ENCODE measurements at places on chromosomes 4 and X.

GRCh38 chrX:30931920-30932319 is 42.9 kb upstream of the TAB3 start:
- no peak for DNase-seq

DNA sequence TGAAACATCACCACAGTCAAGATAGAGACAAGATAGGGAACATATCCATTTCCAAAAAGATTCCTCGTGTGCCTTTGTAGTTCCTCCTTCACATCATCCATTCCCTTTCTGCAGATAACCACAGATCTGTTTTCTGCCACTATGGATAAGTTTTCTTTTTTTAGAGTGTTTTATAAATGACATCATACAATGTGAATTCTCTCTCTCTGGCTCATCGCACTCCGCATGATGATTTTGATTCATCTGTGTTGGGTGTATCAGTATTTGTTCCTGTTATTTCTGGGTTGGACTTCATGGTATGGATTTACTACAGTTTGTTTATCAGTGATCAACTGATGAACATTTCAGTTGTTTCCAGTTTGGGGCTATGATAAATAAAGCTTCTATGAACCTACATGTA is 23.2 kb upstream of the ANXA3 start:
- DNase-seq, result no peak

DNA sequence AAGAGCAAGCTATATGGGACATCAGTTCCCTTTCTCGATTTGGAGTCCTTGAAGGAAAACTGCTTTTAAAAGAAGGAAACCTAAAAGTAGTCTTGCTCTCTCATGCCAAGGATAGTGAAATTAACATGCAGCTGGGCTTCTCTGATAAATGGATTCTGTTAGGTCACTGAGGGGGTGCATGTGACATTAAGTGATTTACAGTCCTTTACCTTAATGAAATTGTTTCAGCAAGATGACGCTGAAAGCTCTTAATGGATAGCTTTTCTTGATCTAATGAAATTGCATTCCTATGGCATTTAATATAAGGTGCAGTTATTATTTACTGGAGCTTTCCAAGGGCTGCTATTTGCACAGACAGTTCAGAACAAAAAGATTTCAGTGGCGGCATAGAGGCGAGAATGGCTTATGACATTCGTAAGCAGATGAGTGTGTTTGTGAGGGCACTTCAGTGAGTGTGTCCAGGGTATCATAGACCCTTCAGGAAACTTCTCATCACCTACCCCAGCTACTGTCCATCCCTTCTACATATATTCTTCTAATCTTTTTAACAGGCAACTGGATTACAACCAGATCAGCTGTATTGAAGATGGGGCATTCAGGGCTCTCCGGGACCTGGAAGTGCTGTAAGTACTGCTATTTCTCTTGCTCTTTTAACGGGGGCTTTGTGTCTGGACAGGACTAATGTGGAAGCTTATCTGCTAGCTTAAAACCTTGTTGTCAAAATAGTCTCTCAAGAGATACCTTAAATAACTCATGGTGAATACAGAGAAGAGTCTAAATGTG is 219.9 kb upstream of the PACRGL start:
- no peak for DNase-seq

- no peak for DNase-seq
These were observed 130.1 kb upstream of the TECRL start for GRCh38 chr4:64539234-64539849.

- DNase-seq, result no peak
These were observed 26.1 kb upstream of the SORCS2 start for GRCh38 chr4:7166237-7166636.

DNA sequence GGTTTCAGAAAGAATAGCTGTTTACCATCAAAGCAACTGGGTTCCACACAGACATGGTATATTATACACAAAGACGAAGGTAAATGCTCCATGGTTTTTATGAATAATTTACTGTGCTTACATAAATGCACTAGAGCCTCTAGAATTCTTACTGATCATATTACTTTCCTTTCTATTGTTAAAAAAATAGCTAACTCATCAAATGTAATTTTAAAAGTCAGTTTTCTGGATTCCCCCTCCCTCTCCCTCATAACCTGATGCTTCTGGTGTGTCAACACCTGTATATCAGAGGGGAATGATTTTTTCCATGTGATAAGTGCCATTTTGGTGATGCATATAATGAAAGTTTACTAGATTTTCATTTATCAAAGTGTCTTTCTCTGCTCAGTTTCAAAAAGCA is 31.1 kb upstream of the LEF1 start:
- DNase-seq, result no peak

- DNase-seq, result no peak
These were observed 310.8 kb downstream of the PACRGL start for GRCh38 chr4:21011106-21011505.

GRCh38 chr4:16386711-16387320 is 160.5 kb upstream of the TAPT1 start:
- no peak for DNase-seq

- DNase-seq, result no peak
These were observed 234.3 kb downstream of the PALLD start for GRCh38 chr4:168731006-168731636.

GRCh38 chr4:182778222-182778982 is 138.8 kb downstream of the DCTD start:
- no peak for DNase-seq

DNA sequence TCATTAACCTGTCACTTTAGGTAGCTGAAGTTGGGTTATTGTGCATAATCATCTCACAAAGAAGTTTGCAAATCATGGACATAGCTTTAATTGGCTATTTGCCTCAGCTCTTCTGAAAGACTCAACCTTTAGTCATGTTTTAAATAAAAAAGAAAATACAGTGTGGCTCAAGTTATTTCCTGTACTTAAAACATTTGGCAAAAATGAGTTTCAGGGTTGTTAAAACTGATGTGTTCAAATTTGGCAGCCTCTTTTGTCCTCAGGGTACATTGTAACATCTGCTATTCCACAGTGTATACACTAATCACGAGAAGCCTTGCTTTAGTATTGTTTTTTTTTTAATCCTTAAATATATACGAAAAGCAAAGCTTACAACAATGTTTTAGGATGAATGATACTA is 31.5 kb upstream of the HPGD start:
- DNase-seq, result no peak

- no peak for DNase-seq
These were observed 13.3 kb downstream of the OFD1 start for GRCh38 chrX:13747836-13748235.

GRCh38 chr4:20773144-20773997 is 73.1 kb downstream of the PACRGL start:
- DNase-seq, result no peak

- DNase-seq, result no peak
These were observed 169.8 kb downstream of the BTC start for GRCh38 chr4:74624351-74625151.

DNA sequence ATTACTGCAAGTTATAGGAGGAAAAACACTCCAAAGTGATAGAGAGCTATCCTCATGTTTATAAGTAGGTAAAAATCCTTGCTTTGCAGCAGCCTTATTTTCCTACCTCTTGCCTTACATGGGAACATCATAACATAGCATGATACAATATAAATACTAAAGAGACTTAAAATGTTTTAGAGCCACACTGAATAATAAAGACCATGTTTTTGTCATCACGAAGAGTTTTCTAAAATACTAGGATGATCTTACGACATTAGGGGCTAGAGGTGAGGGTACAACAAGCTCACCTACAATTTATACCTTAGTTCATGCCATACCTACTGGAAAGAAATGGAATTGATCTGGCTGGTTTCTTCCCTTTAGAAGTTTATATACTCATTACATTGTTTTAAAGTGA is 184.8 kb downstream of the FBXW7 start:
- no peak for DNase-seq
